Right ventricle myocardium superior (tissue), 1 donor: ENCODE measurements at places on chromosomes 1 and 21. TPM values are rescaled to one million over a fixed set of nuclear protein-coding genes. Genes with fewer than 3 reads are reported as not detected.

Gene HDAC1
- 41.0 TPM for total RNA-seq

Gene PDPN
- total RNA-seq, result 20.3 TPM

Gene KRTAP11-1
- total RNA-seq, result not detected

Gene CAMSAP2
- total RNA-seq, result 37.5 TPM

Gene C1orf159
- 2.4 TPM for total RNA-seq

Gene BATF3
- 1.3 TPM for total RNA-seq

Gene KRTAP21-2
- total RNA-seq, result not detected

Gene ATP1A2
- total RNA-seq, result 210 TPM

Gene FCGR2B
- total RNA-seq, result 17.5 TPM

DNA sequence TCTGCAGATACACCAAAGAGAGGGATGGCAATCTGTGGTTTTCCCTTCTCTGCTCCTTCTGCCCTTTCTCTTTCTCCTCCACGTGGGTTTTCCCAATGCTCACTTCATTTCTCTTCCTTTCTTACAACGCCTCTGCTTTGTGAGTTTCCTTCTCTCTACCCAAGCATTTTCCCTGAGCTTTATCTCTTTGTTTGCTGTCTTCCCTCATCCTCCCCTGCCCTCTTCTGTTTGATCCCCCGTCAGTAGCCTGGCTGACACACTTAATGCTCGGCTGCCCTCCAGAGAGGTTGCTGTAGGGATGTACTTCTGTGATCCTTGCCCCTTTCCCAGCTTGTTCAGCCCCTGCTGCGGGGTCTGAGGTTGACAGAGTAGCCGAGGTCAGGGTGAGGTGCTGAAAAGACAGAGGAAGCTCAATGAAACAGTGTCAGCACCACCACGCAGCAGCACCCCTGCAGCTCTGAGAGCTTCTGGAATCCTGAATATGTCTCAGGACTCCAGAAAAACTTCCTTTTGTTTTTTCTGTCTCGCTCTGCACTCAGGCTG is 6.0 kb downstream of the EDARADD start:
- DNase-seq, result no peak

GRCh38 chr1:220221269-220221668 is 51.0 kb downstream of the RAB3GAP2 start:
- no peak for DNase-seq

DNA sequence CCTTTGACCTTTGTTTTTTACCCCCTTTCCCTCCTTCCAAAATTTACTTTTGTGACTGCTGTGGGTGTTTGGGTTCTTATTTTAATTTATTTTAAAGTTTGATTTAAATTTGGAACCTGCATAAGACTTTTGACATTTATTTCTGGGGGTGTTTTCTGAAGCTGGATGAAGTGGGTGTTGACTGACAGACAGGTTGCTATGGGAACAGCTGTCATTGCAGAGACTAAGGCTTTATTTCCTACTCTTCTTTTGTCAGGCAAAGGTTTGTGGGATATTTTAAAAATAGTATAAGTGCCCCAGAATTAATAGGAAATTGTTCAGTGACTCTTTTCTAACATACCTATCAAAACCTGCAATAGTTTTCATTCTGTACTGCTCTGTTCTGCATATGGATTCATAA is 290.8 kb upstream of the ESRRG start:
- DNase-seq, result no peak

DNA sequence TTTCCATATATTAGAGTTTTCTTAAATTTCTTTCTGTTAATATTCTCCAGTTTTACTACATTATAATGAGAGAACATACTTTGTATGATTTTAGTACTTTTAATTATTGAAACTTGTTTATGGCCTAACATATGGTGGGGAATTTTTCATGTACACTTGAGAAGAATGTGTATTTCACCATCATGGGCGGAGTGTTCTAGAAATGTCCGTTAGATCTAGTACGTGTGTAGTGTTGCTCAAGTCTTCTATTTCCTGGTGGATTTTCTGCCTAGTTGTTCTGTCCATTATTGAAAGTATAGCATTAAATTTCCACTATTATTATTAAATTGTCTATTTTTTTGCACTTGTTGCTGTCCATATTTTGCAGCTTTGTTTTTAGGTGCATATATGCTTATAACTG is 64.0 kb upstream of the RGS21 start:
- no peak for DNase-seq

DNA sequence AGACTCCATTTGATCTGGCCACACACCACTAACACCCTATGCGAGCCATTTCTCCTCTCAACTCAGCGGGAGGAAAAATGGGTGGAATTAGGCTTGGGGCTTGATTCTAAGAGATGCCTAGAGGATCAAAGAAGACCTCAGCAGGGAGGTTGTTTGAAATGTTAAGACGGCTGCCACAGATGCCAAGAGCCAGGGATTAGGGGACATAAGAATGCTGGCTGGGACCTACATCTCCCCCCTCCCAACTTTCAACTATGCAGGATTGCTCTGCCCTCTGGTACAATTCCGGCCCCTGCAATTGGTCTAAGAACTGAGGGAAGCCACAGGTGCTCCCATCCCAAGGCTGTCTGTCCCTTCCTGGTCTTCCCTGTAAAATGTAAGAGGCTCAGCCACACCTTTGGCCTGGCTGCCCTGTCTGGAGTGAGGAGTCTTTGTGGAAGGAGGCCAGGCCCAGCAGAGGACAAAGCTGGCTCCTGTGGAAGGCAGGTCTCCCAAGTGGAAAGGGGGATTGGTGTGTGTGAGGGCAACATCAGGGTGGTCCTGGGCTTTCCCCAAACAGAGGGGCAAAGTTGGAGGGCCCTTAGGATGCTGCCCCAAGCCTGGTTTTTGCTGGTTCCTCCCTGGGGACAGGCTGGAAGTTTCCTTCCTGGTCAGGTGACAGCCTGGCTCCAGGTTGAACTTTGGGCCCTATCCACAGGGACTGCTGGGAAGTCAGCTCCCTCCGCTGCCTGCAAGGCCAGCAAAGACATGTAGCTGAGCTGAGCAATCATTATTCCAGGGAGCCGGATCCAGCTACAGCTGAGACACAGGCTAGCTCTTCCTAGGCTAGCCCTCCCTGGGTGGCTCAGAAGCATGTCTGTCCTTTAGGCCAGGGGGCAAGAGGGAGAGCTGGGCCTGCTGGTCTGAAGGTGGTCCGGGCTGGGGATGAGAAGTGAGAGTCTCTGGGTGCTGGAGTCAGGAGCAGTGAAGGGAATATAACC is 34.5 kb upstream of the SYNC start:
- DNase-seq, result no peak

DNA sequence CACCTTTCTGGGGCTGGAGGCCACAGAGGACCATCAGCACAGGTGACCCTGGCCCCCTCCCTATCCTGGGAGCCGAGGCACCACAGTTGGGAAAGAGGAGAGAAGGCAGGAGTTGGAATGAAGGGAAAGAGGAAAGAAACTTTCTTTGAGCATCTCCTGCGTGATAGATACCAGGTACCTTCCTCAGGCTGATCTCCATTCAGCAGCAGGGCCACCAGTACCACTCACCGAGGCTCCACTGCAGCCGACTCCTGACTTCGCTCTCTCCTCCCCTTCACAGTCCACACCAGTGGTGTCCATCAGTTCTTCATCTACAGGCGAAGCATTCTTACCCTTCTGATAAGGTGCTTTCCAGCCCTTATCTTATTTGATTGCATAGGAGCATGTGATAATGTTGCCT is 55.3 kb downstream of the LGR6 start:
- no peak for DNase-seq

- DNase-seq, result no peak
Observed at GRCh38 chr1:195828325-195828724, 779.9 kb downstream of the KCNT2 start.

DNA sequence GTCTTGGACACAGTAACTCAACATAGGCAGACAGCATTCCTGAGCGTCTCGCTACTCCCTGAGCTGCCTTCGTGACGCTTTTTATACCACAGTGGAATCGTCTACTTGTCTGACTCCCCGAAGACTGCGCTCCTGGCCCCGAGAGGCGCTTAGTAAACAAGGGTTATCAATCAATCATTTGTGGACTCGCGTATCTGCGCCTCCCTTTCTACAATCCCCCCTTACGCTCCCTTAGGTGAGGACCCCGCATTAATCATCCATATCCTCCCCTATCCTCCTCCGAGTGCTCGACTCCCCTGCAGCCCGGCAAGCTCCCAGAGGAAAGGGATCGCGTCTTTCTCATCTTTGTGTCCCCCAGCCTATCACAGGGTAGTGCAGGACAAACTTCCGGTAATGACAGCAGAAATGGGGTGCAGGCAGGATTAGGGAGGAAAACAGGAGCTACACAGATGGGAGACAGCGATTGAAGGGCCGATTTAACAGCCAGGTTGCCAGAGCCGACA is 522 bp downstream of the TMEM59 start:
- no peak for DNase-seq

GRCh38 chr1:18999359-18999758 is 42.9 kb upstream of the IFFO2 start:
- no peak for DNase-seq

DNA sequence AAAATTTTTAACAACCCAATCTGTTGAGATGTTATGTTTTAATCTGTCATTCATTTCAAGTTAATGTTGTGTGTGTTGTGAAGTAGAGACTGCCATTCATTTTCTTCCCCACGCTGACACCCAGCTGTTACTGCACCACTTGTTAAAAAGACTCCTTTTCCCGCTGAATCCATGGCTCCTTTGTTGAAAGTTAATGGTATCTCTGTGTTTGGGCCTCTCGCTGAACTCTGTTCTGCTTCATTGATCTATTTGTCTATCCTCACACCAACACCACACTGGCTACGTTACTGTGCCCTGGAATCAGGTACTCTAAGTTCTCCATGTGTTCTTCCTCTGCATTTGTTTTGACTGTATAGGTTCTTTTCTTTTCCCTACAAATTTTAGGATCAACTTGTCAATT is 58.2 kb downstream of the PDE9A start:
- DNase-seq, result no peak

DNA sequence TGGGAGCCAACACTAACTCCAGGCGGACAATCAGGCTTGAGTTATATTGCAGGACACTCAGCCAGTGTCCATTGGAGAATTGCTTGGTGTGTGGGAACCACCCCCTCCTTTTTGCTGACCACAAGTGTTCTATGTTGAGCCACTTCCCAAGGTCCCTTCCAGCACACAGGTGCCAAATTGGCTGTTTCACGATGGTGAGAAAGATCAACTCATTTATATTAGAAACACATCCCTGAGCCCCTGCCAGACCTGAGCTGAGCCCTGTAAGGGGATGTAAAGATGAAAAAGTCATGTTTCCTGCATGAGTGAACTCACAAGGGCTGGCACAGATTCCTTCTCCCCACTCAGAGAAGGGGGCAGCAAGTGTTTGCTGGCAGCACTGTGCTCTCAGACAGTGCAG is 96.5 kb downstream of the KCNN3 start:
- no peak for DNase-seq

GRCh38 chr1:216596281-216596862 is 126.9 kb downstream of the ESRRG start:
- no peak for DNase-seq
